CD4-positive, alpha-beta T cell treated with Interleukin-6 at 100 ng/mL for 8 hours (primary cell): ENCODE measurements at places on chromosomes 6 and 20.
A peak's percentile ranks its signal among the peaks of the same experiment; 100 is the strongest.

DNA sequence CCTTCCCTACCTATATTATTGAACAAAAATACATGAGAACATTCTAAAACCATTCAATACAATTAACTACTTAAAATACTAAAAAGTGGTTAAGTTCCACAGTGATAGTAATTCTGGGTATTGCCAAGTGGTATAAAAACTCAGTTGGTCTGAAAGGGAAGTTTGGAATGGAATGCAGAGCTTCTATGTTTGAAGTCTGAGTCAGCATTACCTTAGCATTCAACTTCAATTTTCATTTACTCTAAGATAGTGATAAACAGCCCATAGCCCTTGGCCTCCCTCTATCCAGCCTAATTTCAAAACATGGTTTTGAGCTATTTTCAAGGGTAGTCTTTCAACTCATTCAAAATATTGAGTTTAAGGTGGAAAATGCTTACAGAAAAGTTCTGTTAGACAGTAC lies 140.4 kb upstream of the ASCC3 start:
- no peak for DNase-seq

GRCh38 chr6:65398851-65399250 lies 308.2 kb downstream of the EYS start:
- no peak for DNase-seq

- no peak for DNase-seq
These were observed 269.6 kb downstream of the GRIK2 start for GRCh38 chr6:101663100-101663499.

DNA sequence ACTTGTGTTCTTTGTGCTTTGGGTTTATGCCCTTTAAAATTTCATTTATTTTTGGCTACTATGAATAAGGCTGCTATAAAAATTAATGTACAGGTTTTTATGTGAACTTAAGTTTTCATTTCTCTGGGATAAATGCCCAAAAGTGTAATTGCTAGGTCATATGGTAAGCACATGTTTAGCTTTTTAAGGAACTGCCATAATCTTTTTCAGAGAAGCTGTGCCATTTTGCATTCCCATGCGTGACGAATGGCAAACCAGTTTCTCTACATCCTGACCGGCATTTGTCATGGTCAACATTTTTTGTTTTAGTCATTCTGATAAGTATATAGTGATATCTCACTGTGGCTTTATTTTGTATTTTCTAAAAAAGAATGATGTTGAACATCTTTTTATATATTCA lies 236.0 kb upstream of the SGK1 start:
- DNase-seq = no peak

DNA sequence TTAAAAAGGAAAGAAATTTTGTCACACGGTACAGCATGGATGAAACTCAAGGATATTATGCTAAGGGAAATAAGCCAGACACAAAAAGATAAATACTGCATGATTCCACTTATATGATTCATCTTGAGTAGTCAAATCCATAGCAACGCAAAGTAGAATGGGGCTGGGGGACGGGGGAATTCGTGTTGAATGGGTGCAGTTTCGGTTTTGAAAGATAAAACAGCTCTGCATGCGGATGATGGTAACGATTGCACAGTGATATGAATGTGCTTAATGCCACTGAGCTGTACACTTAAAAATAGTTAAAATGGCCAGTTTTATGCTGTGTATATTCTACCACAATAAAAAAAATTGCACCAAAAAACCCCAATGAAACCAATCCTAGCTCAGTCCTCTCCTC lies 52.9 kb upstream of the SIRPA start:
- DNase-seq = no peak

GRCh38 chr6:159067334-159067733 lies 22.5 kb upstream of the TAGAP start:
- no peak for DNase-seq

- no peak for DNase-seq
These were observed 4.6 kb downstream of the NINL start for GRCh38 chr20:25580711-25581110.

DNA sequence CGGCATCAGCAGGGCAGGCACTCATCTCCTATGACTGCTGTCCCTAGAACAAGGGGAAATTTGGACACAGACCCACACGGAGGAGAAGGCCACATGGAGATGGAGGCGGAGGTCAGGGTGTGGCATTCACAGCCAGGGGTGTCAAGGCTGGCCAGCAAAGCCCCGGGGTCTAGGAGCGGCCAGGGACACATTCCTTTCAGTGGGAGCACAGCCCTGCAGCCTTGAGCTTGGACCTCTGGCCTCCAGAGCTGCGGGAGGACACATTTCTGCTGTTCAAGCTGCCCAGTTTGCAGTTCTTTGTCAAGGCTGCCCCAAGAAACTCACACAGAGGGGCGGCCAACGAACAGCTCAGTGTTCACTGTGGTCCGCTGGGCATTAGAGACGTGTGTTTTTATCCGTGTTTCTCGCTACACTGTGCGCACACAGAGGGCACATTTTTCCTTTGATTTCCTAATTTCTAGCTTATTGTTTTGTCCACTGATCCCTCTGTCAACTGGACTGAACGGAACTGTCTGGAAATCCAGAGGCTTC lies 93.4 kb upstream of the MPC1 start:
- no peak for DNase-seq

DNA sequence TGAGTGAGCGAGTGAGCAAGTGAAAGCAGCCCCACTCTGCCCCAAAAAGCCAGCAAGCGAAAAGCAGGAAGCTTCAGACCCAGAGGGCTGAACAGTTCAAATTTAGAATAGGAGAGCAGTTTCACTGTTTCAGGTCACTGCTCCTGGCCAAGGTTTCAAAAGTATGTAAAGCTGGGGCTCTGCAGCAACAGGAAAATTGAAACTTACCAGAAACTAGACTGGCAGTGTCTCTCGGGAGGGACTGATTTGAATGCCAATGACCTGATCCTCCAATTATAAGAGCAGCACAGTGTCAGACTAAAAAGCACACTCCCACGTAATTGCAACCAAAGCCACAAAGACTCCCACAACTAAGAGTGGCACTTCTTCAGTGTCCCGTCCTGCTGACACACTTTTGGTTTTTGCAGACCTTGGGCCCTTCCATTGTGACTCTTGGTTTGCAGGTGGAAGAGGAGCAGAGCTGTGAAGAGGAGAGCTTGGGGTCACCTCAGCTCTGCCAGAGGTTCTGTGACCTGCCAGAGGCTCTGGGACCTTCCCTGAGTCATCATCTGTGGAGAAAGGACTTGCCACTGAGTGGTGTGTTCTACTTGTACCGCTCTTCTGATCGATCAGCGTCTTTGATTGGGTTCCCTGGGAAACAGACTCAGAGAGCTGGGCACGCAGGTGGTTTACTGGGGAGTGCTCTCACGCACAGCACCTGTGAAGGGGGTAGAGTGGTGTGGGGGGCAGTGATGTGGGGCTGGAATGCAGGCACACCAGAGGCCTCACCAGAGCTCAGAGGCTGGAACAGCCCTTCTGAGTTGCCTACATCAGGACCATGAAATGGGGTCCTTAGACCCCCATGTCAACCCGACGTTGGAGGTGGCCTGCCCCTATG lies 52.7 kb upstream of the PTGIS start:
- no peak for DNase-seq

DNA sequence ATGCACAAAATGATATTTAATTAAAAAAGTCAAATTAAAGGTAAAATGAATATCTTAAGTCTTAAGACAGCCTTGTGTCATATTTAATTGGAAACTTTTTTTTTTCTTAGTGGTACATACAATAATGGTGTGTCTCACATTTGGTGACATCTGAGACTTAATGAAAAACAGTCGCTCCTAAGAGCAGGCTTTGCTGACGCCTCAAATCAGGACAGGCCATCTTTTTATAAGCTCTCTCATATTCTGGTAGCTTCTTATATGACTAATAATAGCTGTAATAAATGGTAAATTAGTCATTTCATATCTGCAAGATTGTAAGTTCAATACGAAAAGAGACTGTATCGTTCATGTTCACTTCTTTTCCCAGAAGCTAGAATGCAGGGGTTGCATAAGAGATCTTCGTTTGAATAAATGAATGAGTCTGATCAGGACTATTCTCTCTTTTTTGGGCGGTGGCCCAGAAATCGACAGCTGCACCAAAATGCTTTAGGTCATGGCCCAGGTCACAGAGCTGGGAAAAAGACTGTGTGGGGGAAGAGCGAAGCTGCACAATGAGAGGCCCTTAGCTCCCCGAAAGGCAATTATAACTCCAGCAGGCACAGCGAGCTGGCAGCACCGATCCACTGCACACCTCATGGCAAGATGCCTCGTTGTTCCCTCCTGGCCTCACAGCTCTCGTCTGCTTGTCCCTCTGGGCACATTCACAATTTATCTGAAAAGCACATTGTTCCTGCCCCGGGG lies 69.4 kb downstream of the NRN1 start:
- no peak for DNase-seq

DNA sequence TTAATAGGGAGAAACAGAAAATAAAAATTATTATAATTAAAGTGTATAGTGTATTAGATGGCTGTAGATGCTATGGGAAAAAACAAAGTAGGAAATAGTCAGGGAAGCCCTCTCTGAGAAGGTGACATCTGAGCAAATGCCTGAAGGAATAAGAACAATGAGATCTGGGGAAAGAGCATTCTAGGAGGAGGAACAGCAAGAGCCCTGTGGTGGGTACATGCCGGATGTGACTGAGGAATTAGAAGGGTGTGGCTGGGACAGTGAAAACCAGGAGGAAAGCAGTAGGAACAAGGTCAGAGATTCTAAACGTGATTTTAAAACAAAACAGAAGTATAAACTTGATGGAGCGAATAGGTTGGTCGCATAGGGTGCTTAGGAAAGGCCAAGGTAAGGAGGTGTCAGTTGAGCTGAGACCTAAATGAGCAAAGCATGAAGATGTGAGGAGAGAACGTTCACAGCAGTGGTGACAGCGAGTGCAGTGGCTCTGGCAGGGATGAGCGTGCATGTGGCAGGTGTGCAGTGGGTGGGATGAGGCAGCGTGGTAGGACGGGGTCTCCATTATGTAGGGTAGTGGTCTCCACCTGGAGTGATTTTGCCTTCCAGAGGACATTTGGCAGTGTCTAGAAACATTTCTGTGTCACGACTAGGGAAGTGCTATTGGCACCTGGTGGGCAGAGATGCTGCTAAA lies 97.1 kb upstream of the MRPS10 start:
- DNase-seq = no peak

- DNase-seq = peak; percentile 40
These were observed 110.5 kb downstream of the IRF4 start for GRCh38 chr6:501891-502601.

GRCh38 chr6:54194067-54194466 lies 82.8 kb downstream of the MLIP start:
- DNase-seq = no peak

- no peak for DNase-seq
These were observed 830.9 kb upstream of the GJE1 start for GRCh38 chr6:141301779-141302178.

- DNase-seq = no peak
These were observed 887 bp upstream of the AIF1 start for GRCh38 chr6:31614075-31614619.

DNA sequence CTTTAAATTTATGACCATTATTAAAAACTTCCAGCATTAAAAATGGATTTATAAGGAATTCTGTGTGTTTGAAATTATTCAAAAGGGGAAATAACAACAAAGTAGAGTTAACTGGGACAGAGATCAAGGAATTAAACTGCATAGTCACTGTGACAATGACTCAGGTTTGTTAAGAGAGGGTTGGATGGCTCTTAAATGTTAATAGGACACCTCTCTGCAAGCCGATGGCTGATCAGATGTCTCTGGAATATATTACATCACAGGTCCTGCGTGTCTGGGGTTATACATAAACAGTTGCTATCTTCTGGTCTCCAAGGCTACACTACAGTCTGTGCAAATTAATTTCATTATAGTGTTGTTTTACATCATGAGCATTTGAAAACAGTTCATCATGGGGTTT lies 574.3 kb downstream of the COL12A1 start:
- DNase-seq = no peak

GRCh38 chr6:36851626-36852025 lies 12.4 kb upstream of the CPNE5 start:
- DNase-seq = no peak

DNA sequence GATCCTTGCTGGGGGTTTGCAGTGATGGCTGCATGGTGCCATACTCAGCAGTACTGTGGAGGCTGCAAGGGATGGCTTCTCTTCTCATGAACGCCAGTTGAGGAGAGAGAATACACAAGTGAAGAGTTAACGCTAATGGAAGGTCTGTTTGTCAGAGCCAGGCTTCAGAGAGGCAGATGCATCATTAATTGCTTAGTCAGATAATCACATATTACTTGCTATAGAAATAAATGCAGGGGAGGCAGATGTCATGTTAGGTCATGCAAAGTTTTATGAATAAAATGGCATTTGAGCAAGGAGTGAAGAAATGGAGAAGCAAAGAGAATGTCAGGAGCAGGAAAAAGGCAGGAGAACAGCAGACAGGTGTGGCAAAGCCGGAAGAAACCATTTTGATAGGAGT lies 51.2 kb downstream of the CDS2 start:
- DNase-seq = no peak

- DNase-seq = no peak
These were observed 82.9 kb upstream of the RNF217 start for GRCh38 chr6:124879110-124879991.

- DNase-seq = no peak
These were observed 1.7 kb downstream of the CGA start for GRCh38 chr6:87093199-87093598.

GRCh38 chr6:107353773-107354382 lies 105.5 kb downstream of the PDSS2 start:
- DNase-seq = no peak

DNA sequence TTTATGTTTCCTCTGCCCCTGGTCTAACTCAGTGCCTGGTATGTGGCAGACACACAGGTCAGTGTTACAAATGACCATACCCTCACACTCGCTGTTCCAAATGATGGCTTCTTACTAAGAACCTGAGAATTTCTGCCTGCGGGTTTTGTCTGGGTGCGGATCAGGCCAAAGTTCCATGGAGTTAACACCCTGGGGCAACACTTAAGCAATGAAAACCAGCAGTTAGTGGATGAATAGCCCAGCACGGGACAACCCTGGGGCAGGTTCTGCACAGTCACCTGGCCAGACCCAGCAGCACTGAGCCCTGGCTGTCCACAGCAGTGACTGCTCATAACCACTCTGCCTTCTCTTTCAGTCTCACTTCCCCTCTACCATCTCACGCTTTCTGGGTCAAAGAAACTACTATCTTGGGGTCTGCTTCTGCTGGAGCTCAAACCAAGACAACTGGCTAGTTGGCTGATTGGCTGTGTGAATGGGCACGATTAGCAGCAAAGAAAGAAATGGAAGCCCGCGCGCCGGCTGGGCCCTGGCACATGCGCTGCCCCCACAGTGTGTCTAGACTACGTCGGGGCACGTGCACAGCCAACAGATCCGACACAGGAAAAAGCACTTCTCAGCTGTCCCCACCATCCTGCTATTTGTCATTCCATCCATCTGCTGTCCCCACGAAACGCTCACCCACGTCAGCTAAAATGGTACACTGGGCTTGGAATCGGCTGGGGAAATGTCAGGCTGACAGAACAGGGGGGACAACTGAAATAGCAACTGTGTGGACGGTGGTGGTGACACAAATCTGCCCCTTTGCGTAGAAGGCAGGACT lies 36.6 kb downstream of the MGME1 start:
- DNase-seq = no peak
